GM12891 (cell line): ENCODE measurements at places on chromosomes 7 and 10.

GRCh38 chr10:97090644-97091043 lies 95.1 kb downstream of the SLIT1 start:
- no peak for DNase-seq

DNA sequence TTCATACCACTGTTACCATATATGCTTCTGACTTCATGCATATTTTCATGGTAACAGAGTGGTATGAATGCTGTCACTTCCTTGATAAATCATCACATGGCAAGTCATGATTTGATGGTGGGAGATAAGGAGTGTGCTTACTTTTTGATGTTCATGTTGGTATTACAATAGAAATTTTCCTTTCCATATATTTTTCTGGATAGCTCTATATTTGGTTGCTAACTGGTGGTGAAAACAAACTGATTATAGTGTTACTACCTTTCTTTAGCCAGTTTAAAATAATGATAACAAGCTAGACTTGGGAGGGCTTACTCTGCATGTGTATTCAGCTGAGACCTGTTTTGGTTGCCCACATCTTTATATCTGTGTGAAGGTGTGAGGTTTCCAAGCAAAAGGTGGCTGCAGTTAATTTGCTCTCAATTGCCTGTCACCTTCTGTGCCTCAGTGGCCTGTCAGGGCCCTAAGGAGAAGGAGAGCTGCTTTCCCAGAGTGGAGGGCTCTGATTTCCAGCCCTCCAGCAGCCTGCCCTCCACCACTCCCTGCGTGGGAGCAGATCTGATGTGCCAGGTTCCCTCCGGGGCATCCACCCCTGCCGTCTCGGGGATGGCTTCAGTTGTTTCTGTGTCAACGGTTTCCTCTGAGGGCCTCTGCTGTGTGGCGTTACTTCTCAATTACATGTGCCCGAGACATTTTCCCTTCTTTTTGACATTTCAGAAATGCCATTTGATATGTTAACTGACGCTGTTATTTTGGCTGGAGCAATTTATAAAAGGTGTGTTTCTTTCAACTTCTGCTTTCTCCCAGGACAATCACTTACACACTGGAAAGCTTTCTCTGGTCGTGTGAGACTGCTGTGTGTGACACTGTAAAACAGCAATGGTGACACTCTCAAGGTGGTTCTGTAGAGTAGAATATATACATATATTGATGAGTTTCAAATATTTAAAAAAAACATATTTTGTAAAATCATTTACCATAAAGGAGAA lies 107.7 kb upstream of the KLF6 start:
- DNase-seq = no peak

DNA sequence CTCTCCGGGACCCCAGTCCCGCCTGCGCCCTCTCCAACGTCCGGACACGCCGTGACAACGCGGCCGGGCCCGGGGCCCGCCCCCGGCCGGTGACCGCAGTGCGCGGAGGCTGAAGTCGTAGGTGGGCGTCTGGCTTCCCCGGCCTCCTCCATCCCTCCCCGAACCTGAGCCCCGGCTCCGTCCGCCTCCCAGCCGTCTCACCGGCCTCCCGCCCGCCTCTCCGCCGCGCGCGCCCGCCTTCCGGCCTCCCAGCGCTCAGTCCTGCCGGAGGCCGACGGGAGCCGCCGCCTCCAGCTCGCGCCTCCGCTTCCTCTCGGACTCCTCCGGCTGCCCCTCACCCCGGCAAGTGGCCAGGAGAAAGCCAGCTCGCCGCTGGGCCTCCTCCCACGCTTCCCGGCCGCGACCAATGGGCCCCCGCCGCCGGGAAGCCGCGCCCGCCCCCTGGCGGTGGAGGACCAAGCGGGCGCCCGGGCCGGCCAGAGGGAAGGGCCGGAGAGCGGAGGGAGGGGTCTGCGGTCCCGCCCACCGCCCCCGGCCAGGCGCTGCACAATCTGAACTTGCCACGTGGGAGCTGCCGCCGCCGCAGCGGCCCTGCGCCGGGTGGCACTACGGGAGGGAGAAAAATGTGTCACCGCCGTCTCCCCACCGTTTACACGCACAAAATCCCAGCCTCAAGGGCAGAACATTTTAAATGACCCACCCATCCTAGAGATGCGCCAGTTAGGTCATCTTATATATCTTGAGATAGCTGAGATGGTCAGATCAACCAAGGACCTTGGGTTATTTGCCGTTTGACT lies at the start of gene FAM3C:
Gene FAM3C (minus strand): TSS at position 348 of the 797 bp plus-strand sequence. CDS start 13,339 bp downstream, outside the sequence.
- DNase-seq = peak; percentile 82

- DNase-seq = no peak
These were observed 563 bp downstream of the STAM start for GRCh38 chr10:17644485-17644943.

DNA sequence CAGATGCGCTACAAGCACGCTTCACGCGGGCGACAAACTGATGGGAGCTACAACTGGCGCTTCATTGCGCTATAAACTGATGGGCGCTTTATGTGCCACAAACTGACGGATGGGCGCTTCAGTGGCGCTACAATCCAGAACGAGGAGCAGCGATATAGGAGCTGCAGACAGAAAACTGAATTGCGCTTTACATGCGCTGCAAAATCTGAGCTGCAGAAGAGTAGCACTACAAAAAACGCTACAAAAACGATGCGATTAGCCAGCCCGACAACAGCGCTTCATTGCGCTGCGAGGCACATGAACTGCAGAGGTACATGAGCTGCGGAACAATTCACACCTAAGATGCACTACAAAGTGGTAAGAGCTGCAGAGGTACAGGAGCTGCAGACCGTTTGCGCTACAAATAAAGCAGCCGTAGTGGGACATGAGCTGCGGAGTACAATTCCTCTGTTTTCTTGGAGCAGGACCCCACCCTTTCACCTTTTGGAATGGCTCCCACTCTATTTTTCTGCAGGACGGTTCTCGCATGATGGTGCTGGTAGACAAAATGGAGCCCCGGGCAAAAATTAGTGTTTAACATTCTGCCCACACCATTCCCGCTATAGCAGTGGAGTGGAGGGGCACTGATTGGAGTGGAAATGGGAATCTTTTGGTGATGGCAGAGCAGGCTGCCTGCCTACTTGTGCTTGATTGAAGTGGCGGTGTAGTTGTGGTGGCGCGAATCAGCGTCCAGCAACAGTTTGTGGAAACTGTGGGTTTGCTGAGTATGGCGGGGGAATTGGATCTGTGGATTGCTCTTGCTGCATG lies 1.2 kb upstream of the SGCE start:
- no peak for DNase-seq
